ENCODE measurements at places on chromosomes 5 and 9.

GRCh38 chr9:112337547-112337946, 4.1 kb upstream of the PTBP3 start:
- no peak for DNase-seq

DNA sequence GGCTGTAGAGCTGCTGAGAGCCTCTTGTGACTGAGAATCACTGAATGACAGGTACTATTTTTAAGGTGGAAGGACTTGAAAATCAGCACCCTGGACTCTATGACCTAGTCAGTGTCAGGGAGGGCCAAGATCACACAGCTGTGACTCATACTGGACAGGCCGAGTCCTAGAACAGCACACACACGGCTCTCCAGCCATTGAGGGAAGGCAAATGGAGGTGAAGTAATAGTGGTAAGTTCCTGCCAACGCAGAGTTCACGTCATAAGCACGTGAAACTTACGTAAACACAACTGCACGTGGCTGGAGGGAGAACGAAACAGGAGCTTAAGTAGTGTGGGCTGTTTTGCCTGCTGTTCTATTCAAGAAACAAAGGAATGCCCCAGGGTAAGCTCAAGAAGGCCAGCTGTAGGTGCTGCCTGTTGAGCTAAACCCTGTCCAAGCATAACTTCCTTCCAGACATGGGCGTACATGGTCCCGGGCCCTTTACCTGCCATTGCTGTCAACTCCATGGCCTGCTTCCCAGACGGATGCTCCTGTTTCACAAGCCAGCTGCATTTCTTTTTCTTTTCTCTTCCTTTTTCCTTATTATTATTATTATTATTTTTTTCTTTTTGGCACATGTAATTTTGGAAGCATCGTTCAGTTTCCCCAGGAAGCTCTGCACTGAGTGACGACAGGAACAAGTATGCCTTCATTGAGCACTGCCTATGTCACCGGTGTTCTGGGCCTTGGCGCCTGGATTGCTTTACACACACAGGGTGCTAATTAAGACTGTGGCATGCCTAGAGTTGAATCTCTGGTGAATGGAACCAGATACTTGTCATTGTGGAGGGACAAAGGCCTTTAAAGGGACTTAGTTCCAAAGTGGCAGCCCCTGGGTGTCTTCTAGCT, 10.2 kb upstream of the LCP2 start:
- no peak for DNase-seq

- no peak for DNase-seq
These were observed 21.2 kb upstream of the IL31RA start for GRCh38 chr5:55829956-55830355.

- no peak for DNase-seq
These were observed 23.3 kb downstream of the SLC25A48 start for GRCh38 chr5:135857630-135858311.
